Activated CD8-positive, alpha-beta memory T cell treated with anti-CD3 and anti-CD28 coated beads for 1 hour (primary cell): ENCODE measurements at places on chromosomes 4 and X.

DNA sequence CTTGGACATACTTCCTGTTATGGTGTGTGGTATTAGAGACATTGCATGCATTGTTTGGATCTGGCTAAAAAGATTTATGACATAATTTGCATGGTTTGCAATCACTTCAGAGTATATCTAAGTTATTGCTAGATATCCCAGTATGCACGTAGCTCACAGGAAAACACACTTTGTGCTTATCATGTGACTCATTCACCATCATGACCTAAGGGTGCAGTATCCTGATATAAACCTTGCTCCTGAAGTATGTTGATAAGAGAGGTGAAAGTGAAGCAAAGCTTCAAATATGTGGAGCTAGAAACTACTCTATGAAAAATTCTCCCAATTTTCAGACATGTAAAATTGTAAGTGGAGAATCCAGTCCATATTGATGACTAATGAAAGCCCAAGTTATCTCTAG, 46.9 kb upstream of the GRXCR1 start:
- no peak for DNase-seq

DNA sequence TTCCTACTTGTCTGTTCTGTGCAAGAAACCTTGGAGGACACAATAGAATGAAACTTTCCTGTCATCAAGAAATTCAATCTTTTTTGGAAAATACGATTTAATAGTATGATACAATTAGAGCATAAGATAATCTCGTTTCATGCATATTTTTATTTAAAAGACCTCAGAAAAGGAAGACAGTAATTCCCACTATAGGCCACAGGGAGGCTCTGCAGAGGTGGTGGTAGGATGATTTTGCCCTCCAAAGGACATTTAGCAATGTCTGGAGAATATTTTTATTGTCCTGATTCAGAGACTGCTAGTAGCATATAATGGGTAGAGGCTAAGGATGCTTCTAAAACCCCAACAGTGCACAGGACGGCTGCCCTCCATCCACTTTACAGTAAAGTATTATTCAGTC, 68.7 kb downstream of the PAK3 start:
- DNase-seq, result no peak

- no peak for DNase-seq
Observed at GRCh38 chr4:85522836-85523235, 47.9 kb downstream of the ARHGAP24 start.

- no peak for DNase-seq
Observed at GRCh38 chr4:189293459-189293858, 647.2 kb upstream of the FRG1 start.

- no peak for DNase-seq
Observed at GRCh38 chr4:151324752-151325110, 674 bp downstream of the SH3D19 start.

DNA sequence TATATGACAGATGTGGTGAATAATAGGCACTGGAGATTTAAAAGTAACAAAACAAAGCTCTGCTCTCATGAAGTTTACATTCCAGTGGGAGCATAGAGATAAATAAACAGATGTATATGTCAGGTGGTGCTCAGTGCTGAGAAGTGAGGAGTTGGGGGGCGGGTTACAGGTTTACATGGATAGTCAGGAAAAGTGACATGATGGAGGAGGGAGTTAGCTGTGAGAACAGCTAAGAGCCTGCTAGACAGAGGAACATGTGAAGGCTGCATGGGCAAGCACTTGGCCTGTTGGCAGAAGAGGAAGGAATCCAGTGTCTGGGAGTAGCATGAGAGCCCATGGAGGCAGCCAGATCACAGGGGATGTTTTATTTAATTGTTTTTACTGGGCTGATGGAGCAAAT, 10.2 kb upstream of the TMEM156 start:
- no peak for DNase-seq

DNA sequence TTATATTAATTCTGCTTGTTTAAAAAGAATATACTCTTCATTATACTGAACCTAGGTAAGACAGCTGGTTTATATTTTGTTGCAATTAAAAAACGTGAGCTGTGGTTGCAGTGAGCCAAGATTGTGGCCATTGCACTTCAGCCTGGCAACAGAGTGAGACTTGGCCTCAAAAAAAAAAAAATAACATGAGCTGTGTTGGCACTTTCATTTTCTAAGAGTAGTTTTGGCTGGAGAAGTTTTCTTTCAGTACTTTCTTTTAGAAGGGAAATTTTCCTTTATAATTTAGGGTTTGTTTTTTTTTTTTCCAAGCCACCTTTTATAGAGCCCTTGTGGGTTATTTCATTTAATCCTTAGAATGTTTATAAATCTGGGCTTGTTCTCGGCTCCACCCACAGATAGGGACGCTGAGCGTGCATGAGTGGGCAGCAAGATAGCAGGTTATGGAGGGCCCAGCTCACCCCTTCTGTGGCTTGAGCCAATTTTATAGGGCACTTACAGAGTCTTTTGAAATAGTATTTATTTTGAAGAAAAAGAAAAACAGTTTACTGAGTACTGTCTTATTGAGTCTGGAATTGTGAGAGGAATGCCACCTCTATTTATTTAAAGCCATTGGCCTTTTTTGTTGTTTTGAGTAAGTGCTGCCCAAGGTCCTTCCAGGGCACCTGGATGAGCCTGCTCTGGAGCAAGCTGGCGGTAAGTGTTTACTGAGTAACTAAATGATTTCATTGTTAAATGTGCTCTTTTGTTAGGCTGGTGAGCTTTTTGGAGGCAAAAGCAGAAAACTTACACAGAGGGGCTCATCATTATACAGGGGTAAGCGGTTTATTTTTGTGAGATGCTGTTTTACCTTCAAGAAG, 60.9 kb downstream of the HTT start:
- DNase-seq, result no peak
